CD4-positive, alpha-beta T cell treated with Interferon alpha-2 for 1 hour (primary cell): ENCODE measurements at places on chromosomes 3 and 15.
A peak's percentile ranks its signal among the peaks of the same experiment; 100 is the strongest.

DNA sequence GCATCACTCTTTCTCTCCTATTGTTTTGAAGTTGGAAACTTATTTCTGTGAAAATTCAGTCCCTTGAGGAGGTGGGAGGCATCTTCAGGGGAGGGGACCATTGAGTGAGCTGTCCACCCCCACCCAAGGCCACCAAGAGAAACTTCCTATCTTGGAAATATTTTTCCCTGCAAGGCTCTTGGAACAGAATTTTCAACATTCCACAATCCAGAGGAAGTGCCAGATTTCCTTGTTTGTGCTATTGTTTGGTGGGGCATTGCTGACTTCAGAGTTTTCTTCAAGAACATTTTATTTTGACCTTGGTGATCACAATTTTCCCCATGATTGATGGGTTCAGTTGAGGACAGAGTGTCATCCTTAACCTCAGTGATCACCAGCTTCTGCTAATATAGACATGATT is 12.0 kb downstream of the DNASE1L3 start:
- DNase-seq, result no peak

- no peak for DNase-seq
Observed at GRCh38 chr3:191393146-191393545, 62.8 kb upstream of the UTS2B start.

DNA sequence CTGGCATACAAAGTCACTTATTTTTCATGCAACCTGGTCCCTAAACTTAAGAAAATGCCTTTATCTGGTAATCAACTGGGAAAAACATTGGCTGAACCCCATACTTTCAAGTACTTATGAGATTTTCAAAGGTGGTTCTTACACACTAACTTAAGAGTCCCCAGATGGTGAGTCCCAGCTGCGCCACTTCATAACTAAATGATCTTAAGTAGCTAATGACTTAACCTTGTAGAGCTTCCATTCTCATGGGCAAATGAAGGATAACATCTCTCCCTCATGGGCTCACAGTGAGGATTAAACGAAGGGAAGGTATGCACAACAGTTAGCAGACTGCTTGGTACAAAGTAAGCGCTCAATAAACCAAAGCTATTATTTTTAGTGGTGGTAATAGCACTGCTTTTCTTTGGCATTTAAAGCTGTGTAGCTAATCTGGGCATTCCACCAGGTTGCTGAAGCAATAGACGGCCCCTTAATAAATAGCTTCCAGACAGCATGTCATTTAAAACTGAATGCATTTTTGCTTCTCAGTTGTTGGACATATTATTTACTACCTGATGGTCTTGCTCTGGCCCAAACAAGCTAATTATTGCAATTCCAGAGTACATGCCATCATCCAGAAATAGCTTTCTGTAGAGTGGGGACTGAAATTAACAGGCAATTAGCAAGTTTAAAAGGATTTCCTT is 55.4 kb downstream of the LIPC start:
- DNase-seq, result no peak

GRCh38 chr15:25333049-25333448 is 105.8 kb downstream of the UBE3A start:
- no peak for DNase-seq

GRCh38 chr3:58167431-58168351 is 43.1 kb downstream of the DNASE1L3 start:
- peak; percentile 46 for DNase-seq

- no peak for DNase-seq
Observed at GRCh38 chr3:47293822-47294221, 11.1 kb downstream of the KLHL18 start.

DNA sequence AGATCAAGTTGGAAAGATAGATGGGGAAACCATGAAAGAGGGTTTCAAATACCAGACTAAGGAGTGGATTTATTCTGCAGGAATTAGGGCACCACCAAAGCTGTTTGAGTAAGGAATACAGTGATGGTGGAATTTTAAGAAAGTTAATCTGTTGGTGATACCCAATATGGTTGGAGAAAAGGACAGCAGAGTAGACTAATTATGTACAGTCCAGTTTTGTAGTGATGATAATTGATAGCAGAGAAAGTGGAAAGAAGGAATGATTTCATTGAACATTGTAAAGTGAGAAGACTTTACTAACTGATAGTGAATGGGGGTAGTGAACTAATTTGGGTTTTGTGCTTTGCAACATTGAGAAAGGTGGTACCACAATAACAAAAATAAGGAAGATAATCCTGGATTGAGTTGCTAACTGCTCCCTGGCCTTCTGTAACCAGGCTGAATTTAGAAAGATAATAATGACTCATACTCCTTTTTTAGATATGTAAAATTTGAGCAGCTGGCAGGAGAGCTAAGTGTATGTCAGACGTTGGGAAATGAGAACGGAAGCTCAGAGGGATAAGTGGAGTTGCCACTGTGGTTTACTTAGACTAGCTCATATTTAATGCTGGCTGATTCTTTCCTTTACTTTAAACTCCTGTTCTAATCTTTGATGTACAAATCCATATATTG is 16.9 kb downstream of the TCAIM start:
- no peak for DNase-seq

GRCh38 chr3:108103886-108104797 is 13.3 kb upstream of the CD47 start:
- DNase-seq, result no peak

DNA sequence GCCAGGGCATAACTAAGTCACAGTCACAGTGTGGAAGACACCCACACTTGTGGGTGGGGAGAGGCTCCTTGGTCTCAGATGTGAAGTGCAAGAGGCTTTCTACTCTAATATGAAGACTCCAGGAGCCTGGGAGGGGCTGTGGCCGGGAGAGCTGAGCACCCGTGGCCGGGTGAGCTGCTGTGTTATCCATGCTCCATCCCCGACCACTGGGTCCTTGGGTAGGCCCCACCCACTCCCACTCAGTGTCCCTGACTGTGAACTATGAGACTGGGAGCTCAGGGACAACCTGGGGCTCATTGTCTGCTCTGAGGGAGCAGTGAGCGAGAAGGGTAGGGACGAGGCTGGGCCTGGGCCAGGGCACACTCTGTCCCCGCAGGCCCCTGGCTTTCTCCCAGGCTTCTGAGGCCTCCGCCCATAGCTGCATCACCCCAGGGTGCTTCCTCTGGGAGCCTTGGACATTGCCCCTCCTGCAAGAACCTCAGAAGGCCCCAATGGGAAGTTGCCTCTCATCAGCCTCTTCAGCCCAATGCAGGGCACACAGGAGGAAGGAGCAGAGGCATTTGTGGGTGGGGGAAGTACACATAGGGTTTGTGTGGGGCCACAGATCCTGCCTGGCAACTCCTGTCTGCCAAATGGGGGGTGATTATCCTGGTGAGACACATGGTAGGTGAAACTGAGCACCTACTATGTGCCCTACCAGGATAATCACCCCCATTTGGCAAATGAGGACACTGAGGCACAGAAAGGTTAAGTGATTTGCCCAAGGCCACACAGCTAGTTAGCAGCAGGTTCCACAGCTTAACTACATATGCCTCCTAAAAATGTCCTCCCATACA is 2.4 kb downstream of the ANPEP start:
- DNase-seq, result no peak

DNA sequence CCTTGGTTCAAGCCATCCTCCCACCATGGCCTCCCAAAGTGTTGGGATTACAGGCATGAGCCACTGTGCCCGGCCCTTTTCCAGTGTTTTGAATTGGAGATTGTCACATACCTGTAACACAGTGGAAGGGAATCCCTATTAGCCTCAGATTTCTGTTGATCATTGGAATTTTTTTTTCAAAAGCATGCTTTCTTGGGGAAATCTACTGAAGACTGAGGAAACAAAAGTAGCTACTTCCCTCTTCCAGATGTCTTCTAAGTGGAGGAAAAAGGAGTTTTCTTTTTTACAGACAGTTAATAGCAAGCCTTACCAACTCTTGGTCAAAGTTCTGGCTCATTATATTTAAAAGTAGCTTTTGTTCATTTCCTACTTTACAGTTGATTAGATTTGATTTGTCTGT is 33.7 kb downstream of the CHD2 start:
- no peak for DNase-seq

GRCh38 chr3:11167590-11167989 is 13.3 kb downstream of the HRH1 start:
- DNase-seq, result no peak

GRCh38 chr3:140351466-140351865 is 326.4 kb upstream of the TRIM42 start:
- no peak for DNase-seq

GRCh38 chr15:32829436-32829835 is 111.6 kb downstream of the GREM1 start:
- no peak for DNase-seq

DNA sequence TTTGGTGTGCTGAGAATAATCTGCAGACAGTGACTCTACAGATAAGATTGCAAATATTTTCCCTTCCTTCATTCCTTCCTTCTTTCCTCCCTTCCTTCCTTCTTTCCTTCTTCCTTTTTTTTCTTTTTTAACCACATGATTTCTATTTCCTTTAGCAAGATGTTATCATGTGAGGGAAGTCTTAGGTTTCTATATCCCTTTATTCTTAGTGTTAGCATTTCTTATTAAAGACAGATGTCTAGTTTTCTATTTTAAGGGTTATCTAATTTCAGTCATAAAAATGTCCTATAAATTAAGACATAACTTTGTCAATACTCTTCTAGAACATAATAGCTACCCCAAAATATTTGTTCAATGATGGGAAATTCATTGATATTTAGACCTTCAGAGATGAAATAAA is 470.9 kb downstream of the LPP start:
- DNase-seq, result no peak

- DNase-seq, result no peak
Observed at GRCh38 chr15:101018450-101018849, 99.3 kb downstream of the LRRK1 start.

DNA sequence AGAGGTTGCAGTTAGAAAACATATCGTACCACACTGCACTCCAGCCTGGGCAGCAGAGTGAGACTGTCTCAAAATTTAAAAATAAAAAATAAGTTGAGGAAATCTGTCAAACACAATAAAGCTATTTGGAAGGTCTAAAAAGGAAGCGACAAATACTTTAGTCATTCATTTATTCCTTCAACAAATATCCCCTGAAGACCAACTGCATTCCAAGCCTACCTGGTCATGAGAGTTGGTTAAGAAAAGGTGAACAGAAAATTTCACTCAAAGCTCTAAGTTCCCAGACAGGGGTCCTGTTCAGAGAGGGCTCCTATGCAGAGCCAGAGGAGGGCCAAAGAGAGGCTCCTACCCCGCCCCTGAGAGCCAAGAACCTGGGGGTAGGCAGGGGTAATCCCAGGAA is 15.4 kb upstream of the PRKAR2A start:
- DNase-seq, result no peak

DNA sequence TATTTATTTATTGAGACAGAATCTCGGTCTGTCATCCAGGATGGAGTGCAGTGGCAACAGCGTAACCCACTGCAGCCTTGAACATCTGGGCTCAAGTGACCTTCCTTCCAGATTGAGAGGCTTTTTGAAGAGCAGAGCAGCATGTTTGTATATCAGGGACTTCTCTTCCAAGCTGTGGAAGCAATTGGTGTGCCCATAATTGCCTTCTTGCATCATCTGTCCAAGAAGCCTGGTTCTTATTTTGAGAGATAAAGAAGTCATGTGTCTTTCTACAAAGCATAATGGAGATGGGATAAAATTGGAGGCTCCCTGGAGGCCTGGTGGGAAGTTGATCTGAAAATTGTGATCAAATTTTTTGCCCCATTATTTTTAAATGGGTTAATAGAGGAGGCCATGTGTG is 183.8 kb upstream of the MCTP2 start:
- no peak for DNase-seq

GRCh38 chr3:127074900-127075360 is 92.0 kb downstream of the PLXNA1 start:
- no peak for DNase-seq

DNA sequence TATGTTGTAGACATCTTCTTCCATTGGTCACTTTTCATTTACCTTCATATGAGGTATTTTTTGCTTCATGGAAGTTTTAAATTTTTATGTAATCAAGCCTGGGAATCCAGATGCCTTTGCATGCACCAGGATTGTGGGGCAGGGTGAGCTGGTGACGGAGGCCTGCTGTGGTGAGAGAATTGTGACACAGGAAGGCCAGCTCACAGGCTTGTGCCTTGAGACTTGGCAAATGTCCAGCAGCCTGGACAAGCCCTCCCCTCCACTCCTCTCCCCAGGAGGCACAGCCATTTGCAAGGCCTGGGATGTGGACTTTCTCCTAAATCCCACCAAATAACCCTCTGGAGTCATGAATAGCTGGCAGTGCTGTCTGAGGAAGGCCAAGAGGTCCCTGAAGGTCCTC is 67.4 kb downstream of the RHCG start:
- DNase-seq, result no peak
